ENCODE measurements at places on chromosomes 7 and 10.

DNA sequence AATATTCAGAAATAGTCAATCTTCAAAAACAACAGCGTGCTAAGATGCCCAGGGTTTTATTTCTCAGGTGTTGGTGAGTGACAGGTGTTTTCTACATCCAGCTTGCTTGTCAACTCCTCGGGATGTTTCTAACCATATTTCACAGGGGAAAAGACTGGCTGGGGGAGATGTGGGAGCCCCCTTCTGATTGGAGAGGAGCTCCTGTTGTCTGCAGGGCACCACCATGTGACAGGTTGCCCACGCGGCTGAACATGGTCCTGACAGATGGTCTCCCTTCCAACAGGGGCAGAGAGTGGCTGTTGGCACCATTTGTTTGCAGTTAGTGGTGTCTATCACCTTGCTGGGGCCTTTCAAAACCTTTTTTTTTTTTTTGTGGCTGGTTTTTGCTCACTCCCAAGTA, 16.5 kb upstream of the GPR26 start:
- DNase-seq: no peak

DNA sequence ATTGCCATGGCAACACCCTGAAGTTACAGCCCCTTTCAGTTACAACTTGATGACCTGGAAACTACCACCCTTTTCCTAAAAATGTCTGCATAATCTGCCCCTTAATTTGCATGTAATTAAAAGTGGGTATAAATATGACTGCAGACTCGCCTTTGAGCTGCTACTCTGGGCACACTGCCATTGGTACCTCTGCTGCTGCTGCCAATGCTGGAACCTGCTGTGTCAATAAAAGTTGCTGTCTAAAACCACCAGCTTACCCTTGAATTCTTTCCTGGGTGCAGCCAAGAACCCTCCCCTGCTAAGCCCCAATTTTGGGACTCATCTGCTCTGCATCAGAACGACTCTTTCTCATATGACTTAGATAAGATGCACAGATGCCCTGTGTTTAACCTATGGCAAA, 10.2 kb upstream of the FRA10AC1 start:
- no peak for DNase-seq

- no peak for DNase-seq
Measured at GRCh38 chr10:59387951-59388670, 25.8 kb upstream of the FAM13C start.

DNA sequence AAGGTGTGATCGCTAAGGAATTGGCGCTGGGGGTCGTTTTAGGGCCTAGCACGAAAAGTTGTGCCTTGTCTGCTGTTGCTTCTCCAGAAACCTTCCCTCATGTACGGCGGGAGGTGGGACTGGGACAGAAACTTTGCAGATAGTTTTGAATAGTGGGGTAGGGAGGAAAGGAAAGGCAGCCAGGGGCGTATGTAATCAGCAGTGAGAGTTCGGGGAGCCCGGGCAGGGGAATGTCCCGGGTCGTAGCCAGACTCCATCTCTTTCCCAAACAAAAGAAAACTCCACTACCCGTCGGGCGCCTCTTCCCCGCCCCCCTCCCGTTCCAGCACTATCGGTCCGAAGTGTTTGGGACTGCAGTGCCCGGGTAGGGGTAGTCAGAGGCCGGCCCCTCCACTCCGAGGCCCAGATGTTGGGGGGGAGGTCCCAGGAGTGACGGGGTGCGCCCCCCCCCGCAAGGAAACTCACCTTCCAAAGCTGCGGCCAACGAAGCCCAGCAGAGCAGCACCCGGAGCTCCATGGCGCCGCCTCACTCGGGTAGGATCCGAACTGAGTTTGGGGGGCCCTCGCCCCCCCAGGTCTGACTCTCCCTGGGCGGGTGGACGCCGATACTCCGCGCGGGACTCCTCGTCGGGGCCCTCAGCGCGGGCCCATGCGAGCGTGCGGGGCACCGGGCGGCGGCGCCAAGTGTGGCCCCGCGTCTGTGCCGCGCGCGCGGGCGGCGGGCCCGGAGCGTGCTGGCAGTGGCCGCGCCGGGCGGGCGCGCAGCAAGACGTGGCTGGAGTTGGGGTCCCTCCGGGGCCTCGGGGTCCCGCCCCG, 601 bp downstream of the EPHB4 start:
- DNase-seq: no peak

DNA sequence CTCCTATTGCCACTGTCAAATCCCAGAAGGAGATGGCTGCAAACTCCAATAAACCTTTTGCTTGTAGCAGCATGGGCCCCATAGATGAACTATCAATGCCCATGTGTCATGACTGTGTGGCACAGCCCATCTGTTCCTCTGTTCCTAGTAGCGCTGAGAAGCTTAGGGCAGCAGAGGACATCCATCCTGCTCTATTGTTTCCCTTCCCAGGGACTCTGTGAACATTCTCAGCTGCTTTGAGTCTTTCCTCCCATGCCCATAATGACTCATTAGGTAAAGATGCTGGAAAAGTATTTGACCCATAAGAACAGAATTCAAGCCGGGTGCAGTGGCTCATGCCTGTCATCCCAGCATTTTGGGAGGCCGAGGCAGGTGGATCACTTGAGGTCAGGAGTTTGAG, 28.3 kb downstream of the STMP1 start:
- no peak for DNase-seq

DNA sequence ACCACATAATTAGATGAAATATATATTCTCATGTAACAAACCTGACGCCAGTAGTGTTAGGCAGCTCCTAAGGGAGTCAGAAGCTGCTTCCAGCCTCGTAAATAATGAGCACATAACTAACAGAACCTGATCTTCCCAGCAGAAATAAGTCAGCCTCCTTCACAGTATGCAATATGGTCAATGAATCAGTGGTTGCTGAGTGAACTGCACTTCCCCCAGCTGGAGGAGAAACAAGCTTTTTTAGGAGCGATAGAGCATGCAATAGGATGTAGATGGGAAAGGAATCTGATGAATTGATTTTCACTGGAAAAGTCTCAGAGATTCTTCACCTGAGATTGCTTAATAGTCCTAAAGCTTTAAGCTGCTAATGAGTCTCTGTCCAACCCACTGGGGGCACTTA, 337.2 kb upstream of the LRGUK start:
- DNase-seq: no peak

DNA sequence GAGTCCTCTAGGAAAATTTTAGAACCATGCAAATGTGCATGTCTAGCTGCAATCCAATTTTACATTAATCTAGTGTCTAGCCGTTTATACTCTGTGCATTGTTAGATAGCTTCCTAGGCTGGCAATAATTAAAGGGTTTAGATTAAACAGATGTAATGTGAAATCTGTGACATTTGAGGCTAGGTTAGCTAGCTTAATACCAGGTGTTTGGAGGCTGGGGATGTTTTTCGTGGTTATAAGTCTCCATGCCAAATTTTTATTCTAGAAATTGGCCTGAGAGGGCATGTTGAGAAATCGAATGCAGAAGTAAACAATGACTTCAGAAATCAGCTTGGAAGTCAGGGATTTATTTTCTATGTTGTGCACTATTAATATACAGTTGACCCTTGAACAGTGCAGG, 94.2 kb downstream of the ST7 start:
- no peak for DNase-seq

- DNase-seq: no peak
Measured at GRCh38 chr7:93836116-93836515, 54.4 kb downstream of the TFPI2 start.

Data from hypothalamus (tissue), 51 donors.